ENCODE measurements at places on chromosomes 1 and 21.

DNA sequence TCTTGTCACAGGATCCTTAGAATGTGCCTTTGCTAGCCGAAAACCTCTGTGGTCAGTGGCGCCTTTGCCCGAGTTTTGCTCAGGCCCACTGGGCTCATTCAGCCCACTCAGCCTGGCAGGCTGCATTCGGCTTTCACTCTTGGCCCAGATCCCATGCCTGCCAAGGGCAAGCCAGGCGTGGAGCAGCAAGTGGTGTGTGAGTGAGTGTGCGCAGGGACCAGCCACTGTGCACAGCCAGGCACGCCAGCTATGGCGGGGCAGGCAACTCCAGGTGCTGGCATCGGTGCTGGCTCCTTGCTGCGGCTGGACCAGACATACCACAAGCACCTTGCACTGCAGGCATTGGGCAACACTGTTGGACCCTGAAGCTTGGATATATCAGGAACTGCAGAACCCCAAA lies 1145.1 kb upstream of the NCAM2 start:
- DNase-seq: no peak

- no peak for DNase-seq
Measured at GRCh38 chr1:210104103-210104502, 128.5 kb upstream of the SERTAD4 start.

- DNase-seq: no peak
Measured at GRCh38 chr1:232636799-232637198, 6.9 kb upstream of the SIPA1L2 start.

GRCh38 chr1:44242746-44243145 lies 29.5 kb downstream of the DMAP1 start:
- no peak for DNase-seq

DNA sequence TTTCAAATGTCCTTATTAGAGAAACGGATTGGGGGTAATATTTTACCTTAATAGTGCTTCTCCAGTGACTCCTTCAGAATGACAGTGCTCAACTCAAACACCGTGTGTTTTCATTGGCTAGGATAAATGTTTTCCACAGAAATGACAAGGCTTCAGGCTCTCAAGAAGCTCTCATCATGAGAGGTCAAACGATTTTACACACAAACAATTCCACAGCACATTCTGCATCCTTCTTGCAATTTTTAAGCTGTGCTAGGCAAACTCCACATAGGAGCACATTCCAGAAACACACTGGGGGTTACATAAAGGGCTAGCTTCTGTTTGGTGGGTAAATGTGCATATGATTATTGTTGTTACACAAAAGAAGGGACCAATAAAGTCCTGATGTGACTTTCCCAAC lies 75.5 kb upstream of the IPO9 start:
- no peak for DNase-seq

GRCh38 chr1:170305777-170306512 lies 160.2 kb downstream of the NTMT2 start:
- no peak for DNase-seq

- DNase-seq: no peak
Measured at GRCh38 chr1:242432491-242433095, 91.9 kb downstream of the PLD5 start.

GRCh38 chr21:29074783-29075182 lies 1.3 kb upstream of the CCT8 start:
- no peak for DNase-seq

- no peak for DNase-seq
Measured at GRCh38 chr1:111370871-111371270, 56.7 kb downstream of the OVGP1 start.

GRCh38 chr1:247295274-247295684 lies 36.4 kb downstream of the ZNF496 start:
- no peak for DNase-seq

GRCh38 chr1:222071387-222071786 lies 329.5 kb upstream of the DUSP10 start:
- no peak for DNase-seq
